ENCODE measurements at places on chromosomes 2 and 18.

GRCh38 chr2:46356991-46357390, 59.8 kb downstream of the EPAS1 start:
- DNase-seq: no peak

DNA sequence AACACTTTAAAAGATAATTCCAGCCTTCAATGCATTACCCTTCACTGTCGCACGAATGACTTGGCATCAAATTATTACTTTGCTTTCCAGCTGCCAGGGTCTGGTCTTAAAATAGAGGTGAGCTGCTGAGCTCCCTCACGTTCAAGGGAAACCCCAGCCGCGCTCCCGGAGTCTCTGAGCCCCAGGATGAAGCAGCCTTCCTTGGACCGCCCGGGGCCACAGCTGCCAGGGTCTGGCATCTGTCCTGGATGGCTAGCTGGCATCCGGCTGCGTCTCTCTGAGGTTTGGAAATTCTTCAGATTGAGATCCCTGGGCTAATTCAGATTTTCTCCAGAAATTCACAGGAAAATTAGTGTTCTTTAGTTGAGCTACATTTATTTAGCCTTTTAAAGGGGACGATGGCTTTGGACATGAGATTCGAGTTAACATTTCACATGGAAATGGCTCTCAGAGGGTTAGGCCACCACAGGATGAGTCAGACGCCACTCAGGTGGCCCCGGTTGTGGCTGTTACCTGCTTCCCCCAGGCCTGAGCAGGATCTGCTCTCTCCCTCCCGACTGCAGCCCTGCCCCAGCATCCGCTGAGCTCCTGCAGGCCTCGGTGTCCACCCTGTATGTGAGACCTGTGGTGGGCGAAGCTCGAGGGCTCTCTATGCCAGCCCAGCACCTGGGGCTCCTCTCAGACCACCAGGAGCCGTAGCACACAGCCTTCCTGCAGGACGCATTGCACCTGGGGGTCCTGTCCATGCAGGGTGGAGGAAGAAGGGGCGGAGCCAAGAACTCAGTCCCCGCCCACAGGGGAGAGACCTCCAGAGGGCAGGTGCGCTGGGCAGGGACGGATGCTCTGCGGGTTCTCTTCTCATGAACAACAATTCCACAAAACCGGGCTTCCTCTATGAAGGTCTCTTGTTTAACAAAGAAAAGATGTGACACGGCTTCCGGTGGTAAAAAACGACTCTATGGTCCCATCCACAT, 255.5 kb downstream of the TWIST2 start:
- DNase-seq: no peak

- DNase-seq: no peak
Observed at GRCh38 chr18:44987371-44987770, 306.7 kb downstream of the SETBP1 start.

- no peak for DNase-seq
Observed at GRCh38 chr2:108870069-108870644, 83.6 kb downstream of the CCDC138 start.

DNA sequence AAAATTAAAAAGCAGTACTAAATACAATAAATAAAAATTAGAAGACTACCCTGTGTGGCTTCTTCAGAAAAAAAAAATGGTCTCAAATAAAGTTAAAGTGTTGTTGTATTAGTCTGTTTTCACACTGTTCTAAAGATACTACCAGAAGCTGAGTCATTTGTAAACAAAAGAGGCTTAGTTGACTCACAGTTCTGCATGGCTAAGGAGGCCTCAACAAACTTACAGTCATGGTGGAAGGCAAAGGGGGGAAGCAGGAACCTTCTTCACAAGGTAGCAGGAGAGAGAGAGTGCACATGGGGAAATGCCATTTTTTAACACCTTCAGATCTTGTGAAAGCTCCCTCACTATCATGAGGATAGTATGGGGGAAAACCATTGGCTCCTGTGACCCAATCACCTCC, 612.8 kb downstream of the RNF144A start:
- DNase-seq: no peak

GRCh38 chr2:183248866-183249567, 124.8 kb downstream of the NUP35 start:
- DNase-seq: no peak

- DNase-seq: no peak
Observed at GRCh38 chr2:41691561-41691960, 356.3 kb upstream of the PKDCC start.

GRCh38 chr2:11746807-11747459, 501 bp downstream of the LPIN1 start:
- DNase-seq: no peak

DNA sequence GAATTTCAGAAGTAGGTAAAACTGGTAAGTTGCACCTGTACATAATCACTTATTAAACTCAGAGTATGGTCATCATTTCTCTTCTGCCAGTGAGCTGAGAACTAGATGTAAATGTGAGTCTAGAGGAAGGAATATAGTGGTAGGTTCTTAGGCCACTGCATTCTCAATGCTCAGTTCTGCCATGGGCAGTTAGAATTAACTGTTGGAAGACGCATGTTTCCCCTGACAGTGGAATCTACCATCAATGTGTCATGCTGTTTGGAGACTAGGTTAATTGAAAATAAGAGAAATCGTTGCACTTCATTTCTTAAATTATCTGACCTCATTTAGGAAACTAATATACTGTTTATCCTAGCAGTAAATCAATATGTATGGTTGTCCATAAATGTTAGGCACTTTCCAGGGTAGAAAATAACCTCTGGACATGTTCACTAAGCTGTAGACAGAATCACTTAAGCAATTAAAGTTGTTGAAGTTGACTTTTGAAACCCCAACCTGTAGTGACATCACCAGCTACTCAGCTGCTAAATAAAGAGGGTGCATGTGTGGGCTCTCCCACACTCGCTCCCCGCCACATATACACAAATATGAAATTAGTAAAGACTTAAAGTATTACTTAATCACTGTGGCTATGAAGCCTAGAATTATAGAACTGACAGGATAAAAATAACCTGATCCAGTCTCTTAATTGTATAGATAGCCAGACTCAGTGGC, 91.5 kb upstream of the NOSTRIN start:
- DNase-seq: no peak

GRCh38 chr2:74858281-74858680, 24.4 kb downstream of the HK2 start:
- DNase-seq: no peak

- no peak for DNase-seq
Observed at GRCh38 chr2:120238728-120239487, 13.7 kb upstream of the RALB start.

DNA sequence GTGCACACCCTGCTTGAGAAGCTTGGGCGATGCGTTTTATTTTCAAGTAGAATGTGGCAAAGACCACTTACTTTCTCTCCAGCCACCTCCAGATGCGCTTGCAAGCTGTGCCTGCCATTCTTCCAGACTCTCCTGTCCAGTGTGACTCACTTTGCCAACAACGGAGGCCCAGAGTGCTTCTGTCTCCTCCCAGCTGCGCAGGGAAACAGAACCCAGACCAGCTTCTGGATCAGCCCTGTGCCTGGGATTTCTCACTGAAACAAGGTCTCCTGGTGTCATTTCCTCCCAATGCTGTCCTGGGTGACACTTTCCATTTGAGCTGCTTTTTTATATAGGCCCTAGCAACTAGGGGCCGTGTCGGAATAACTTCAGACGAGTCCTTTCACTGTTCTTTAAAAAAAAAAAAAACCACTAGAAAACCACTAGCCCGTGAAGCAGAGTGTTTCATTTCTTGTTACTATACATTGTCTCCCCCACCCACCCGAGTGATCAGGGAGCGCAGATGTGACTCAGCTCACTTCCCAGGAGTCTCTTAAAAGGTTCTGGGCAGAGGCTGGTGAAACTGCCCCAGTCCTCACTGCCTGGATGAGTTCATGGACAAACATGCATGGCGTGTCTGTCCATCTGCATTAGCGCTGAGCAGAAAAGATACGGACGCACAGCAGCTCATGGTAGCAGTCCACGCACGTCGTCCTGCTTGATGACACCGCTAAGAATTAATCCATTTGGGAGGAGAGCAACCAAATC, 25.3 kb upstream of the RPL31 start:
- DNase-seq: no peak

GRCh38 chr2:48530033-48530811, at the start of gene STON1:
STON1 (plus strand) TSS chr2:48530154; CDS start chr2:48580634, 50,480 bp downstream.
- peak; percentile 65 for DNase-seq

DNA sequence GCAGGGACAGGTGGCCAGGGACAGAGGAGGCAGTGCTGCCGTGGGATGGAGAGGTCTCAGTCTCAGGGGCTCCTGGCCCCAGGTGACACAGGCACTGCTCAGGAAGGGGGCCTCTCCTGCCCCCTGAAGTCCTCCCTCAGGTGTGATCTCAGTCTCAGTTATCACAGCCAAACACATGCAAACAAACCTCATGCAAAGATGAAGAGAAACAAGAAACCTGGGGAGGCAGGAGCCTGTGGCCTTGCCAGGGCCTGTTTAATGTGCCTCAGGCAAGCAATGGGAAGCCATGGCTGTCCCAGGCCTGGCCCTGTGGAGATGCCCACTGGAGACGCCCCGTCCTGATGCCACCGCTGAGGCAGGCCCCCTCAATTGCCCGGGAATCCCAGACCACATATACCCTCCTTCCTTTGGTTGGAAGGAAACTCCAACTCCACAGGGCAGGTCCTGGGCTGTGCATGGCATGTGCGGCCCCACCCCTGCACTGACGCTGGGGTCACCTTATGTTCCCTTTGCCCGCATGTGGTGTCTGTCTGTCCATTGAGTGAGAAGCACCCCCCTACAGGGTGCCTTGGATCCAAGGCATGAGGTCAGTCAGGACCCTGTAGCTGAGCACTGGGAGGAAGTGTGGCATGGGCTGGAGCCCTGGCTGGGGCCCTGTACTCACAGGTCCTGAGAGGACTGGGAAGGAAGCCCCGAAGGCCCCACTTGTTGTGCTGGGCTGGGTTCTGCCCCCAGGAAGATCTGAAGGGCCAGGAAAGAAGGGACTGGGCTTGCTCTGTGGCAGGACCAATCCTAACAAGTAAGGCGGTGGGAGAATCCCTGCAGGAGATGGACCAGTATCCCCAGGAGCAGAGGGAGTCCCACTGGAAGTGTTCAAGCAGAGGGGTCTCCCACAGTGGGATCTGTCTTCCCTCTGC, 68.8 kb upstream of the RAB6C start:
- DNase-seq: peak; percentile 40

GRCh38 chr18:46570134-46570533, 86.9 kb downstream of the LOXHD1 start:
- DNase-seq: no peak

- DNase-seq: no peak
Observed at GRCh38 chr2:176583607-176584006, 314.4 kb downstream of the MTX2 start.

GRCh38 chr2:121194626-121195025, 90.4 kb downstream of the TFCP2L1 start:
- DNase-seq: no peak

- no peak for DNase-seq
Observed at GRCh38 chr18:8117006-8117371, 492.2 kb upstream of the RAB12 start.

DNA sequence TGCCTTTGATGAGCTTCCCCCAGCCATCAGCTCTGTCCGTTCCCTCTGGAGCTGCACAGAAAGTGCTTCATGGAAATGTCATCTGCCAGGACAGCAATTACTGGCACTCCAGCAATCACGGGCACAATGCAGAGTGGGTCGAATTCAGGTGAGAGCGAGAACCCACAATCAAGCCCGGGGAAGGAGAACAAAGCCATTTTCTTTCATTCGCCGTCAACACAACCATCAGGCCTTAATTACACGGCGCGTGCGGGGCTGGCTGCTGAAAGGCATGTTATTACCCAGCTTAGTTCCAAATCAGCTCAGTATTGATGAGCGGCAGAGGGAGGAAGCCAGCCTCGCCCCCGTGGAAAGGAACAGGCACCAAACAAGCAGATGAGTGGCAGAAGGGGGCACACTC, 143.9 kb downstream of the MYT1L start:
- DNase-seq: no peak
